ENCODE measurements at places on chromosomes 12 and 14. TPM values are rescaled to one million over a fixed set of nuclear protein-coding genes. Genes with fewer than 3 reads are reported as not detected.

GRCh38 chr12:116689979-116690744 lies 47.7 kb downstream of the SPRING1 start:
- H3K36me3 ChIP-seq: no peaks in the 10 kb centered on the region
- H3K27me3 ChIP-seq: peaks cover 21% of the 10 kb centered on the region
- H3K4me1 ChIP-seq: peaks cover 1% of the 10 kb centered on the region
- H3K4me3 ChIP-seq: no peak overlapping the region
- no peak overlapping the region for H3K27ac ChIP-seq

DNA sequence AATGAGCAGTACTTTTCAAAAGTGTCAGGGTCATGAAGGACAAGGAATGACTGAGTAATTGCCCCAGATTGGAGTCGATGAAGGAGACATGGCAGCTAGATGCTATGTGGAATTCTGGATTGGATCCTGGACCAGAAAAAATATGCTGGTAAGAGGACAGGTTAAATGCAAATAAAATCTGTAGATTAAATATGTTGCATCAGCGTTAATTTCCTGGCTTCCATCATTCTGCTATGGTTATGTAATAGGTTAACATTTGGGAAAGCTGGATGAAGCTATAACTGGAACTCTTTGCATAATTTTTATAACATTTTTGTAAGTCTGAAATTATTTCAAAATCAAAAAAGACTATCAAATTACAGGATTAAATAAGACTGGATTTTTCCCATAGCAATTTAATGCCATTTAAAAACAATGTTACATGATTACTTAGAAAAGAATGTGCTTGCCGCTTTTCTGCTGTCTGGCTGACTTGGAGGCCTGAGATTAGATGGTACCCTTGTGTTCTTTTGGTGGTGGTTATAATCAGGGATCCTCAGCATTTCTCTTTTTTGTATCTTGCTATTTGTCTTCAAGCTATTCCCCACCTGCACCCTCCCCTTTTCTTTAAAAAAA lies 65.1 kb downstream of the FBXW8 start:
- H3K36me3 ChIP-seq: peaks cover 6% of the 10 kb centered on the region
- DNase-seq: no peak
- H3K27me3 ChIP-seq: no peaks in the 10 kb centered on the region
- H3K27ac ChIP-seq: no peak overlapping the region
- no peaks in the 10 kb centered on the region for H3K4me1 ChIP-seq

DNA sequence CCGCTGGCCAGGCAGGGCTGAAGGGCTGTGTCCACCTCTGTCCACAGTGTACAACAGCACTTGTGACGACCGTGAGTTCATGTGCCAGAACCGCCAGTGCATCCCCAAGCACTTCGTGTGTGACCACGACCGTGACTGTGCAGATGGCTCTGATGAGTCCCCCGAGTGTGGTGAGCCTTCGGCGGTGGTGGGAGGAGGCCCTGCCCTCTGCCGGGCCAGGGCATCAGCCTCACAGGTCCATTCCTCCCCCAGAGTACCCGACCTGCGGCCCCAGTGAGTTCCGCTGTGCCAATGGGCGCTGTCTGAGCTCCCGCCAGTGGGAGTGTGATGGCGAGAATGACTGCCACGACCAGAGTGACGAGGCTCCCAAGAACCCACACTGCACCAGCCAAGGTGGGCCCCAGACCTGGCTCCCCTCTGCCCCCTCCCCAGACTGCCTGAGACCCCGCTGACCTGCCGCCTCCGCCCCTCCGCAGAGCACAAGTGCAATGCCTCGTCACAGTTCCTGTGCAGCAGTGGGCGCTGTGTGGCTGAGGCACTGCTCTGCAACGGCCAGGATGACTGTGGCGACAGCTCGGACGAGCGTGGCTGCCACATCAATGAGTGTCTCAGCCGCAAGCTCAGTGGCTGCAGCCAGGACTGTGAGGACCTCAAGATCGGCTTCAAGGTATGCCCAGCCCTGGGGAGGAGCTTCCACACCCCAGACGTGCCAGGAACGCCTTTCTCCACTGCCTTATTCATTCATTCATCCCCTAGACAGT lies 20.8 kb upstream of the NXPH4 start:
- H3K36me3 ChIP-seq: no peaks in the 10 kb centered on the region
- H3K27ac ChIP-seq: no peak overlapping the region
- no peaks in the 10 kb centered on the region for H3K27me3 ChIP-seq
- DNase-seq: no peak
- no peaks in the 10 kb centered on the region for H3K4me1 ChIP-seq

- H3K27ac ChIP-seq: peak overlapping the region; percentile 100
- H3K4me3 ChIP-seq: peak overlapping the region; percentile 88
- DNase-seq: peak; percentile 71
- H3K36me3 ChIP-seq: peaks cover 46% of the 10 kb centered on the region
- H3K4me1 ChIP-seq: peaks cover 40% of the 10 kb centered on the region
- no peaks in the 10 kb centered on the region for H3K27me3 ChIP-seq
Observed at GRCh38 chr14:68793734-68794129, 865 bp upstream of the ZFP36L1 start.

Gene TMEM132C
- not detected for total RNA-seq

Gene PPP4R4
- 0.63 TPM for total RNA-seq

Measured in activated CD8-positive, alpha-beta T cell treated with anti-CD3 and anti-CD28 coated beads for 36 hours (primary cell).